ENCODE measurements at places on chromosomes 4 and X. TPM values are rescaled to one million over a fixed set of nuclear protein-coding genes. Genes with fewer than 3 reads are reported as not detected.
A peak's percentile ranks its signal among the peaks of the same experiment; 100 is the strongest.

DNA sequence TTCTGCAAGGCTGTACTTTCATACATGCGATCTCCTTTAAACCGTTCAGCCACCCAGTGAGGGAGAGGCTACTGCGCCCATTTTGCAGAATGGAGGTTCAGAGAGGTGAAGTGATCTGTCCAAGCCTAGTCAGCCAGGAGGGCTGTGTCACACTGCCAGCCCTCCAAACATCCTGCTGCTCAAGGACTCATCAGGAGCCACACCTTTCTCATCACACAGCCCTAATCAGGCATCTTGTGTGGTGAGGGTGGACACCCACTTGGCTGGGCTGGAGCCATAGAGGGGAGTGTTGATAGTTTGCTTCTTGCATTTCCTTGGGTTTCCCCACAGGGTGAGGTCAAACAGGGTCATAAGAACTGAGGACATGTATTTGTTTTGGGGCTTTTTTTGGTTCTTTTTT is 5.4 kb upstream of the CXCR3 start:
- no peak for DNase-seq

DNA sequence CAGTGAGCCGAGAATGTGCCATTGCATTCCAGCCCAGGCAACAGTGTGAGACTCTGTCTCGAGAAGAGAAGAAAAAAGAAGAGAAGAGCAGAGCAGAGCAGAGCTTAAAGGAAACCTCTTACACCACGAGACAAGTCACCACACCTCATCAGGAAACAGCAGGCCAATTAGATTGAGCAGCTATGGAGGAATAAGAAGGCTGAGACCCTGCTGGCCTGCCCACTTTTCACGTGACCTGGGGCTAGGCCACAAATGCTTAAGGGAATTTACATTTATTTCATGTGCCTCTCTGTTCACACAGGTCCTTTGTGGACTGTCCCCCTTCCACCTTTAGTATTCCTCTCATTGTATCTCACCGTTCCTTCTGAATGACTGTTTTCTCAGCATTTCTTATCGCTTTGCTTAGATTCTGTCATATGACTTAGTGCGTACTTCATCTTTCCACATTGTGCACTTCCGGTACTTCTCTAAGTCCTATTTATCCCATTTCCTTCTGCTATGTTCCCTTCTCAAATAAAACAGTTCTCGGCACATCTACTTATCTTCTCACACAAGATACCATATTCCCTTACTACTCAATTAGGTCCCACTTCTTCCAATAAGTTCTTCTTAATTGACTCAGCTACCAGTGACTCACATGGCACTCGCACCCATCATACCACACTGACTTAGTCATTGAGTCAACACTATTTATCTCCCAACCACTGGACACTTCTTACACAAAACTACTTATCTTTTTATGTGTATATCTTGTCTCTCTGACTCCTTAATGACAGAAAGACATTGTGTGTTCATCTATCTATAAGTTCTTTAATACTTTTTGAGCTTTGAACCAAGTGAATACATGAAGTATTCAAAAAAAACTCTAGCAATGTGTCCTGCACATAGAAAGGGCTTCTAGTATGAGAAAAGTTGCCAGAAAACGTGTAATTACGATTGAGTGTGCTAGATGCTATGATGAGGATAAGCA is 11.0 kb downstream of the CUL4B start:
- peak; percentile 71 for DNase-seq

- DNase-seq: no peak
Observed at GRCh38 chr4:153065276-153065675, 129.2 kb downstream of the FHDC1 start.

GRCh38 chr4:128371001-128371777 is 83.6 kb upstream of the PGRMC2 start:
- DNase-seq: no peak

GRCh38 chr4:39043861-39044363 is 11.7 kb upstream of the TMEM156 start:
- DNase-seq: no peak

DNA sequence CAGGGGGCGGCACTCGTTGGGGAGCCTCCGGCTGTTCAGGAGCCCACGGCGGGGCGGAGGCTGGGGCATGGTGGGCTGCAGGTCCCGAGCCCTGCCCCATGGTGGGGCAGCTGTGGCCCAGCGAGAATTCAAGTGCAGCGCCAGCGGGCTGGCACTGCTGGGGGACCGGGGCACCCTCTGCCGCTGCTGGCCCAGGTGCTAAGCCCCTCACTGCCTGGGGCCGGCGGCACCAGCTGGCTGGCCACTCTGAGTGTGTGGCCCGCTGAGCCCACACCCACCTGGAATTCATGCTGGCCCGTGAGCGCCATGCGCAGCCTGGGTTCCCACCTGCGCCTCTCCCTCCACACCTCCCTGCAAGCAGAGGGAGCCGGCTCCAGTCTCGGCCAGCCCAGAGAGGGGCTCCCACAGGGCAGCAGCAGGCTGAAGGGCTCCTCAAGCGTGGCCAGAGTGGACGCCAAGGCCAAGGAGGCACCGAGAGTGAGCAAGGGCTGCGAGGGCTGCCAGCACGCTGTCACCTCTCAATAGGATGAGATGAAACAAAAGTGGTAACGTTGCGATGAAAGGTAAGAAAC is 464.9 kb downstream of the PCDH7 start:
- no peak for DNase-seq

- no peak for DNase-seq
Observed at GRCh38 chr4:139685180-139685579, 19.6 kb downstream of the MGST2 start.

- DNase-seq: no peak
Observed at GRCh38 chr4:118388606-118389005, 35.8 kb upstream of the PRSS12 start.

- no peak for DNase-seq
Observed at GRCh38 chr4:150609131-150609530, 27.2 kb downstream of the MAB21L2 start.

DNA sequence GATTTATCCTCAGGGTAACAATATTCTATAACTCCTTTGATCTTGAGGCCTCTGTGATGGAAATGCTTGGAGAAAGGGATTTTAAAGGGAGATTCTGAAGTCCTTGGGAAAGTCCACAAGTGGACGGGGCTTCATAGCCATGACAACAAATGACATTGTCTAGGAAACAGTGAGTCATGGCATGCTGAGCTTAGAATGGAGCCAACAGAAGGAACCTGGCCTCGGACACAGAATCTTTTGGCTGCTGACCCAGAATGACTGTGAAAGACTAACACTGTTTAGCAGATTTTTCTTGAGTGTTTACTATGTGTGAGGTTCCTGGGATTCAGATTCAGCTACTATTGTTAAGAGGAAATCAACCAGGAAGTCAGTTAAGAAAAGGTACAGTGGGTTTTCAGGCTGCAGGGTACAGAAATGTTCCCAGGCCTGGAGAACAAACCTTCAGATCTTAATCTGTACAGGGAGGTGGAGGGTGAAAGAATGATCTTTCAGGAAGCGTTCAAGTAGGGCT is 18.1 kb upstream of the CXCL2 start:
- DNase-seq: peak; percentile 75

DNA sequence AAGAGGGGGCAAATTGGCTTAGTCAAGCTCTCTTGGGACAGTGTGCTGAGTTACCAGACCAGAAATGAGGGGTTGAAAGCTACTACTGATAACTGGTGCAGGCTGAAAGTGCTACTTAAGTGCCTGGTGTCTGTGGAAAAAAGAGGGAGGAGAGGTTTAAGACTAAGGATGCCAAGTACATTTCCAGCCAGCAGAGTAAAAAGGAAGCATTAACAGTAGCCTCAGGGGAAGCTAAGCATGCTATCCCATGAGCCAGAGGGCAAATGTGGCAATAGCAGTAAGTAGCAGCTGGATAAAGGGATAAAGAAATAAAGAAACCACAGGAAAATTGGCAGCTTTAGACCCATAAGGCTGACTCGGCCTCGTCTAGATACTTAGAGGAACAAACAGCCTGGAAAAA is 196.3 kb upstream of the MAB21L2 start:
- peak; percentile 79 for DNase-seq

DNA sequence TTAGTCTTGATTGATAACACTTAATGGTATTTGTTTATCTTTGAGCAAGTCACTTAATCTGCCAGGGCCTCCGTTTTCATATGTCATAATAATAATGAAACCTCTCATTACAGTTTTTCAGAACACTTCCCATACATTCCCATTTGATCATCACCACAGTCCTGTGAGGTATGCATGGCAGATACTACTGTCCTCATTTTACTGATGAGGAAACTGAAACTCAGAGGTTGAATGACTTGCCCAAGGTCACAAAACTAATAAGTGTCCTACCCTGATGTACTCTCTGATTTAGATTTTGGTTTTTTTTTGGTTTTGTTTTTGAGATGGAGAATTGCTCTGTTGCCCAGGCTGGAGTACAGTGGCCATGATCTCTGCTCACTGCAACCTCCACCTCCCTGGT is 25.7 kb downstream of the ZFX start:
- no peak for DNase-seq

- no peak for DNase-seq
Observed at GRCh38 chr4:139968831-139969230, 185.2 kb downstream of the MAML3 start.

DNA sequence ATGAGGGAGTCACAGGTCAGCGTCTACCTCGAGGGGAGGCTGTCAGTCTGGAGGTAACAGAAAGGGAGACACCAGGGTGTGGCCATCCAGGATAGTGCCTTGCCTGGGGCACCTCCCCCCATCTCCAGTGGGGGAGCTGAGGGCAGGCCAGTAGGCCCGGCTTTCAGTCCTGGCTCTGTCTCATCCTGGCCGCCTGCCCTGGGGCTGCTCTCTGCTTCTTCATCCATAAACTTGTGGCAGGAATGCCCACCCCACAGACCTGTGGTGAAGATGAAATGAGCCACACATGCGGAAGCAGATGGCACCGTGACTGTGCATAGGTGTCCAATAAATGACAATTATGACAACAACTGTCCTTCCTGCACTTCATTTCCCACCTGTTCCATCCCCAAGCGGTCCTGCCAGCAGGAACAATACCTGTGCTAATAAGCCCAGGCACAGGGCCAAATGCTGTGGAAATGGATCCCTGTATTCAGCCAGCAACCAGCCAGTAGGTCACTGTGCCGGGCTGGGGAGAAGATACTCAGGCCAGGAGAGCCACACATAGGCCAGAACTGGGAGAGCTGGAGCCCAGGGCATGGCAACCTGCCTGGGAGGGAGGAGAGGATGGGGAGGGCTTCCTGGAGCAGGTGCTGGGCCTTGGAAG is 30.2 kb downstream of the TRO start:
- DNase-seq: no peak

GRCh38 chrX:136755411-136755810 is 25.3 kb downstream of the ARHGEF6 start:
- DNase-seq: no peak

GRCh38 chr4:122842984-122843531 is 16.4 kb downstream of the FGF2 start:
- peak; percentile 45 for DNase-seq

DNA sequence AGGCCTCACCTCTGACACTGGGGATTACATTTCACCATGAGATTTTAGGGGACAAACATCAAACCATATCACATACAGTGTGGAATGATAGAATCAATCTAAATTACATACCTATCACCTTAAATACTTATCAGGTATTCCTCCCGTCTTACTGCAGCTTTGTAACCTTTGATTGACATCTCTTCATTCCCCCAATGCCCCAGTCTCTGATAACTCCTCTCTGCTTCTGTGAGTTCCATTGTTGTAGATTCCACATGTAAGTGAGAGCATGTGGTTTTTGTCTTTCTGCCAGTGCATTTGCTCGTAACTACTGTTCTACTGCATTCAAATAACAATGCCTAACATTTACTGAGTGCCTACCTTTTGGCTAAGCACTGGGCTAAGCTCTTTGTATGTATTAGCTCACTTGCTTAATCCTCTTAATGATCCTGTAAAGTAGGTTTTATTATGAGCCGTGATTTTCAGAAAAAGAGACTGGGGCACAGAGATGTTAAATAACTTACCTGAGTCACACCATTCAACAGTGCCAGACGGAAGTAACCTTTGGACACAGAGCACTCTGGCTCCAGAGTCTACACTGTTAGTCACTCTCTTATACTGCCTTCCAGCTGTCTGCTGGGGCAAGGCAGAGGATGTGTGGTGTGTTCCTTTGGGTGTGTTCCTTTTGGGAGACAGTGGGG is 63.7 kb upstream of the ESX1 start:
- peak; percentile 70 for DNase-seq

DNA sequence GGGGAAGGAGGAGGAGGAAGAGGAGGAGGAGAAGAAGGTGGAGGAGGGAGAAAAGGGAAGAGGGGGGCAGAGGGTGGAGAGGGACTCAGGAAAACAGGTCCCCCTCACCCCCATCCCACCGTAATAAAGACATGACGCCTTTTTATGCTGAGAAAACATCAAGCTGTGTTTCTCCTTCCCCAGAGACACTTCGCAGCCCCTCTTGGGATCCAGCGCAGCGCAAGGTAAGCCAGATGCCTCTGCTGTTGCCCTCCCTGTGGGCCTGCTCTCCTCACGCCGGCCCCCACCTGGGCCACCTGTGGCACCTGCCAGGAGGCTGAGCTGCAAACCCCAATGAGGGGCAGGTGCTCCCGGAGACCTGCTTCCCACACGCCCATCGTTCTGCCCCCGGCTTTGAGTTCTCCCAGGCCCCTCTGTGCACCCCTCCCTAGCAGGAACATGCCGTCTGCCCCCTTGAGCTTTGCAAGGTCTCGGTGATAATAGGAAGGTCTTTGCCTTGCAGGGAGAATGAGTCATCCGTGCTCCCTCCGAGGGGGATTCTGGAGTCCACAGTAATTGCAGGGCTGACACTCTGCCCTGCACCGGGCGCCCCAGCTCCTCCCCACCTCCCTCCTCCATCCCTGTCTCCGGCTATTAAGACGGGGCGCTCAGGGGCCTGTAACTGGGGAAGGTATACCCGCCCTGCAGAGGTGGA is 45.3 kb upstream of the SHOX start:
- no peak for DNase-seq

GRCh38 chr4:108345862-108346817 is 177.4 kb upstream of the LEF1 start:
- no peak for DNase-seq

DNA sequence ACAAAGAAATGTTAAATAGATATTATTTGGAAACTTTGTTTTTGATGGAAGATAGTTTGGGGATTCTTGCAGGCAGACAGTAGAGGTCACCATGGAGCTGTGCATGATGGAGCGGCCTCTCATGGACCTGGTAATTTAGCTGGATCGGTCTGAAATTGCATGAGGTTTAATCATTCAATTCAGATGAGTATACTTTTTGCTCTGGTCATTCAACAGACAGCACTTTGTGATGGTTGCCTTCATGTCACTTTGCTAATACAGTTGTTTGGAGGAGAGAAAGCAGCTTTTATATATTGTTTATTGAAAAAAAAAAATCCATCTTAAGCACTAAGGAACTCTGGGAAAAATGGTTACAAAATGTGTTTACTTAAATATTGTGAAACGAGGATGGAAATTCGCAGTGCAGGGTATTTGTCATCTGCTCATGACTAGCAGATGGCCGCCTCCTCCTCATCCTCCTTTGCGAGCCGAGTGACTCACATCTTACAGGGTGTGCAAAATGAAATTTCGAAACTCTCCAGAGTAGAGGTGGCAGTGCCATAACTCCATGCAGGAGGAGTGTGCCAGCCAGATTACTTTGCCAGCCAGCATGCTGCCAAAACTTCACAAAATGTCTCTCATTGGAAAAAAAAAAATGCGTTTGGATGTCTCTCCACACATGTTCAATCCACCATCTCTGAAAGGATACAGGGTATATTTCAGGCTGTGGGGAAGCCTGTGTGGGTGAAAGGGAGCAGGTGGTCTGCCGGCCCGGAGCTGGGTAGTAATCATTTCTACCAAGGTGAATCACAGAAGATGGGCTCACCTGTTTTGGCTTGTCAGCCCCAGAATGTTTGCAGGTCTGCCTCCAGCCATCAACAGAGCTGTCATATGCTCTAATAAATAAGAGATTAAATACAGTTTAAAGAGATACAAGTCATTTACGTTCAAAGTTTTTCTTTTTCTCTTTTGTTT is 314.9 kb upstream of the DIPK2B start:
- peak; percentile 88 for DNase-seq

MAGEA6 gene
- total RNA-seq: not detected

CLOCK gene
- total RNA-seq: 21.4 TPM

MGAT4D gene
- total RNA-seq: not detected

KCND1 gene
- not detected for total RNA-seq

Measured in MG63 (cell line).